ENCODE measurements at places on chromosomes 2 and 18.

GRCh38 chr2:143429932-143430679 is 300.9 kb downstream of the ARHGAP15 start:
- no peak for DNase-seq

DNA sequence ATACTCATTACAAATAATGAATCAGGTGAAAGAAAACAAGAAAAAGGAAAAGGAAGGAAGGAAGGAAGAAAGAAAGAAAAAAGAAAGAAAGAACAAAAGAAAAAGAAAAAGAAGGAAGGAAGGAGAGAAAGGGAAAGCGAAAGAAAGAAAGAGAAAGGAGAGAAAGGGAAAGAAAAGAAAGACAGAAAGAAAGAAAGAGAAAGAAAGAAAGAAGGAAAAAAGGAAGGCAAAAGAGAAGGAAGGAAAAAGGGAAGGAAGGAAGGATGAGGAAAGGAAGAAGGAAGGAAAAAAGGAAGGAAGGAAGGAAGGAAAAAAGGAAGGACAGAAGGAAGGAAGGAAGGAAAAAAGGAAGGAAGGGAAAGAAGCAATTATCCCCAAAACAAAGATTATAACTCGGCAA is 1460.4 kb upstream of the PIK3C3 start:
- no peak for DNase-seq

DNA sequence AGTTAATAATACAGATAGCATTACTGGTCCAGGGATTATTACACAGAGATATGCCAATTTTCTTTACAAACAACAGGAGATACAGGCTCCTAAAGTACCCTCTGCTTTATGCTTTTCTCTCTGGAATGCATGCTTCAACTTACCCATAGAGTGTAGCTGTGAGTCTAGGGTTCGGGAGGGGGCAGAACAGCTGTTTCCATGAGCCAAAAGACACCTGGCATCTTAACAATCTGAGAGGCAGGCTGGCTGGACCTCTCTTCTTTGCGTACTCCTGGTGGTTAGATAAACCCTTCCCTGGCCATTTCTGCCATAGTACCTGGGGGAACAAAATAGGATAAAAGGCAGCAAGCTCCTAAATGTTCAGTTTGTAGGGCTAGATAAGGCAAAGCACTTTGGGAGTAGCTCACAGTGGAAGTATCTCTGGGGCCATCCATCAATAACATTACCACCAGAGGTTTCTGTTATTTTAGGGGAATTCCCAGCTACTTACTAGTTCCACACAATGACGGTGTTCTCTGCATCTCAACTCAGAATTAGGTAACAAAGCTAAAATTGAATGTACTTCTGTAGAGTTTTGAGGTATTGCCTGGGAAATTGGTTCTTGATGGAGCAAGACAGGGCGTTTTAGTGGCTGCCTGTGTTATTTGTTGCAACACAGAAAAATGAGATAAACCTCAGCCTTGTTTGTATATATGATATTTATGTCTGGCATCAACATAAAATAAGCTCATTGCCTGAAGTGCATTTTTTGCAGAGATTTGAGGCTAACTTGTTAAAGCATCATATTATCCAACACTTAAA is 6.2 kb upstream of the CCDC85A start:
- DNase-seq, result no peak

DNA sequence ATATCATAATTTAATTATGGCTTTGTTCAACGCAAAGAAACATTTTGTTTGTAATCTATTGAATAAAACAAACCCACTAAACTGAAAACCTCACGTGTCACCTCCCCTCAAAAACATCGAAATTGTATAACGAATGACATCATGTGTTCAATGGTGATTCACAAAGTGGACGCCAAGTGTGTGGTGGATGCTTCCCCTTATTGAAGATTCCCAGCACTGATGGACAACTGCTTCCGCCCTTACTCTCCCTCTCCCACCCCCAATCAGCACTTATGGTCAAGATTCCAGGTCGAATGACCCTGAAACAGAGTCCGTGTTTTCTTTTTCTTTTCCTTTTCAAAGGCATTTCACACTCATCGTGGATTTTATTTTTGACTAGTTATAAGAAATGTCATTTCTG is 383.0 kb upstream of the SMIM21 start:
- no peak for DNase-seq

- no peak for DNase-seq
Measured at GRCh38 chr2:234395891-234396420, 100.9 kb downstream of the ARL4C start.

DNA sequence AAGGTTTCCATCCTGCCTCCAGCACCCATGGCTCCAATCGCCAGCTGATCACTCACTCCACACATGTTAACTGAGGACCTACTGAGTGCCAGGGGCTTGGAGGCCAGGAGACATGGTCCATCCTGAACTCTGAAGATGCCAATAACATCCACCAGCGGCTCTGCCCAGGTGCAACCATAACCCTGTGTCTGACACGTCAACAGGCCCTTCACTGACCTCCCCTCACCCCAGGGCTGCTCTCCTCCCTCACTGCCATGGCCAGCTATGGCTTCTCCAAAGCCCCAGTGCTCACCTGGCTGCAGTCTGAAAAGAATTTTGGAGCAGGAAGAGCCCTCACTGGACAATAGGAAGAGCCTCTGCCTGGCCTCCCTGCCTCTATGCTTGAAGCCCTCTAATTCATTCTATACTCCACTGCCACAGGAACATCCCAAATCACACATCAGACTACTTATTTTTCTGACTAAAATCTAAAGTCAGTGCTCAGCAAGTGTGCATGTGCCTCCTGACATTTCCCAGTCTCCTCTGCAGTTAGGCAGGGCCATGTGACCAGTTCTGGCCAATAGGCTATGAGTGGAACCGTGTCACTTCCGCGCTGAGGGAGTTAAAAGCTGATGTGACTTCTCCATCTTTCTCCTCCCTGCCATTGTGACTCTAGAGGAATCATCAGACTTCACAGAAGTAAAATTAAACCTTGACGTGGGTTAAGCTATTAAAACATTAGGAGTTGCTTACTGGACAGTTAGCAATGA is 37.2 kb downstream of the ZBTB7C start:
- no peak for DNase-seq

GRCh38 chr2:47487498-47487875 is 84.5 kb downstream of the MSH2 start:
- DNase-seq, result no peak

DNA sequence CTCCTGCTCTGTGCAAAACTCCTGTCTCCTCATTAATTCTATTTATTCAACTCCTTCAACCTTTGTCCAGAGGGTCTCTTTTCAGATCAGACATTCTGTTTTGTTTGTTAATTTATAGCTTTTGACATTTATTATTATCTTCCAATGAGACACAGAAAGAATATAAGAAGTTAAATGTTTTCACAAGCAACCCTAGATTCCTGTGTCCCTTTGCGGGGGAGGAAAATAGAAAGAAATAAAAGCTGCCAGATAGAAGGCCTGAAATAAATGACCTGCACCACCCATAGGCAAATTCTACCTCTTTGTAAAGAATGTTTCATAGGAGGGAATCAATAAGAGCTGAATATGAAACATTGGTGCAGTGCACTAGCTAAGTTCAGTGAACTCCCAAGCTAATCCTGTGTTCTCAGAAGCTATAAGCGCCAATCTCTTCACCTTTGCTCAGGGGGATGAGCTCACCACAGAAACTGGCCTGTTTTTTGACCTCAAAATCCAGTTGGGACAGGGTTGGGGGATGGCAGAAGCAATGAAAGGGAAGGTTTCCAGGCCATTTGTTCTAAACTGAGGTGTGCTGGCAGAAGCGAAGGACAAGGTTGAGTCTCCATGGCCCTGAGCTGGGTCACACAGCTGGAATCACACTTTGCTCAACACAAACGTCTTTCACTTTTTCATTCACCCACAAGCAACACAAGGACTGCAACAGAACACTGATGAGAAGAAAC is 258.6 kb downstream of the NRXN1 start:
- DNase-seq, result no peak

GRCh38 chr2:173326806-173327205 is 27.9 kb upstream of the CDCA7 start:
- no peak for DNase-seq

DNA sequence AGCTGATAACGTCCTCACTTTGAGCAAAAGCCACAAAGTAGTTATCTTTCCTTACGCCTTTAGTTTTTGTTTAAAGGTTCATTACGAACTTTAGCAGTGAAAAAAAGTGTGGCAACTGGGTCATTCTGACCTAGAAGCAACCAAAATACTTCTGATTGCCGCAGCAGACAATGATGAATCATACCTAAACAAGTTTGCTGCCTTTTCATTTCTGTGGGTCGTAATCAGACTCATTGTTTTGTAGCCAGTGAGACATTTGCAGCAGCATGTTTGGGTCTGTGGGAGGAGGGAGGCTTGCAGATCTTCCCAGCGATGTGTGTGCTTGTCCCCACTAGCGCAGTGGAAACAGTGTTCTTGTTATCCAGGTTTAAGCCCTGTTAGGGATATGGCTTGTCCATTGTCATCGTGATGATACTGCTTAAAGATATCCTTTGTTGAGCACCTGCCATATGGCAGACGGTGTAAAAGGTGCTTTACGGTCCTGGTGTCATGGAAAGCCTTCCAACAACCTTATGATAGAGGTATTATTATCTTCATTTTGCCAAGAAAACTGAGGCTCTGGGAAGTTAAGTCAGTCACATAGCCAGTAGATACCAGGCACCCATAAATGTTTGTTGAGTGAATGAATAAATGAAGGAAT is 1.3 kb upstream of the GREB1 start:
- DNase-seq, result no peak

- DNase-seq, result no peak
Measured at GRCh38 chr2:47282621-47283272, 120.2 kb upstream of the MSH2 start.

DNA sequence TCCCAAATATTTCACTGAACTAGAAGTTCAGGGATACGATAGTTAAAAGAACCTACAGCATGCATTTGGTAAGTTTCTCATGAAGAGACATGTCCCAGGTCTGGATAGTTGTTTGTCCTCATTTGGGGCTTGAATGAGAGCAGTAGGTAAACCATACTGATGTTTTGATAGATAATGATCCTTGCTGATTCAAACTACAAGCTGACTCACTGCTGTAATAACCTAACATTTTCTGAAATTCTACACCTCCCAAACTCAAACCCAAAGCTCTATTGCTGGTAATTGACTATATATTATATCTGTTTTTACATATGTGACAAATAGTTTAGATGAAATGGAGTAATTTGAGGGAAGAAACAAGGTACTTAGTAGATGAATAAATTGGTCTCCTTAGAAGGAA is 154.1 kb upstream of the BOD1L2 start:
- no peak for DNase-seq

- DNase-seq, result no peak
Measured at GRCh38 chr2:227932403-227932802, 61.0 kb downstream of the DAW1 start.

- DNase-seq, result no peak
Measured at GRCh38 chr2:29477186-29477585, 362.0 kb downstream of the CLIP4 start.
